HTR-8/SVneo (cell line): ENCODE measurements at places on chromosomes 4 and X.
A peak's percentile ranks its signal among the peaks of the same experiment; 100 is the strongest.

DNA sequence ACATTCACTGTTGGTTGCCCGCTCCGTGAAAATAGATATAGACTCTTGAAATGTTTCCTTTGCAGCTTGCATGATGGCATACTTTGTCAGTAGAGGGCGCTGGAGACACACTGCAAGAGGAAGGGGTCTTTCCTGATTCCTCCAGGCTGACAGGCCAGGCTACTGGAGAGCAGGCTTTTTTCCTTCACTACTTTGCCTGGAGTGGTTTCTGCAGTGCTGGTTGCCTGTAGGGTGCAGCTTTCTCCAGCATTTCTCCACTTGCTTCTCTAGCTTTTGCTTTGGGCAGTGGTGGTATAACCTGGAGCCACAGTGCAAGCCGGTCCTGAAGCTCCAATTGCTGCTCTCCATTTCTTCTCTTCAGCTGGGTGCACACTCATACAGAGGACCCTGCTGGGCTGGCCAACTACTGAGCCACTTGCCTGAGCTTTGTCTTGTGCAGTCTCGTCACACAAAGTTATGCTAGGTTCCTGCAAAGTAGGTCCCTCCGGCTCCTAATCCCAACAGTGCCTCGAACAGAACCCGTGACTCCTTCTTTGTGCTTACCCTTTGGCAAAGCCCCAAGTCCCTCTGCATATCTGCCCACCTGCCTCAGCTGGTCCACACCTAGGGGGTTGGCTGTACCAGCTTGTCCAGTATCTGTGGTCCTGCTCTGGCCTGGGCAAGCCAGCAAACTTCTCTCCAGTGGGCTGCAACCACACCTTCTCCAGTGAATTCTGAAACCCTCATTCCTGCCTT lies 46.3 kb downstream of the RASSF6 start:
- DNase-seq = peak; percentile 39

- DNase-seq = no peak
Measured at GRCh38 chr4:165474784-165475705, 96.2 kb downstream of the CPE start.

DNA sequence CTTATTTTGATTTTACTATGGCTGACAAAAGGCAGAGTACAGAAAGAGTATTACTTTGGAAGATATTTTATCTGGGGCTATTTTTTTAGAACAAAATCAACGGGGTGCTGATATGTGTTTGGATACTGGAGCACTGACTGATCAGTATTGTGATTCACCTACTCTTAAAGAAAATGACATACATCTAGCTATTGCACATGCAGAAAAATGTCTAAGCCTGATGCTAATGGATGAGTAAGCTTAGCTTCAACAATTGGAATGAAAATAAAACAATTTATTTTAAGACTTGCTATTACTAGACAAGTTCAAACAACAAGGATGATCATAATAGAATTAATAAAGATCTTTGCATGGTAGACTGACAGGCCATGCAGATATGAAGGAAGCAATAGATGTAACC lies 262.0 kb downstream of the PPP1R2C start:
- DNase-seq = no peak

GRCh38 chr4:125111323-125111722 lies 203.4 kb upstream of the FAT4 start:
- no peak for DNase-seq

- no peak for DNase-seq
Measured at GRCh38 chrX:45379236-45379635, 178.6 kb upstream of the DIPK2B start.

DNA sequence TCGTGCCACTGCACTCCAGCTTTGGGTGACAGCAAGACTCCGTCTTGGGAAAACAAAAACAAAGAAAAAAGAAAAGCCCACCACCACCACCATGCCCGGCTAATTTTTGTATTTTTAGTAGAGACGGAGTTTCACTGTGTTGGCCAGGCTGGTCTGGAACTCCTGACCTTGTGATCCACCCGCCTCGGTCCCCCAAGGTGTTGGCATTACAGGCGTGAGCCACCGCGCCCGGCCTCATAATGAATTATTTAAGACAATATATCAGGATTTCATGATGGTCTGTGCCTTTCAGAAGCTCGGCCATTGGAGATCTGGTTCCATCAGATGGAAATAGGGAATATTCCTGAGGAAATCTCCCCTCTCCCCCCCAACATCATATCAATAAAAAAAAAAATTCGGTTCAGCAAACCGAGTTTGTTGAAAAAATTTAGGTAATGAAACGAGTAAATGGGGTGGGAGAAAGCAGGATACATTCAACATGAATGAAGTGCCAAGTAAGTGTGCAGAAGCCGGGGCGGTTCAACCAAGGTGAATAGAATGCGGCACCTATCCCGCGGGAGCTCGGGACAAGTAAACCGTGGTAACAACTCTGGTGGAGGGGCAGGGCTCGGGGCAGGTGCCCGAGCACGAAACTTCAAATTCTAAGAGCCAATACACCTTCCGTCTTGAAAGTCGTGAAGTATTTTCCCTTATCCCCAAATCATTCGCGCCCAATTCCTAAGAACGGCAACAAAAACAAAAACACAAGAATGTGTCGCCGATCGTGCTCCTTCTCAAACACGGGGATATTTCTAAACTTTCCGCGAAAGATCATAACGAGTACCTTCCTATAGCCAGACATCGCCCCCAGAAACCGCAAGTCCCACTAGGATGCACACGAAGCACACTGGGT lies 773 bp upstream of the TXLNG start:
- DNase-seq = no peak

DNA sequence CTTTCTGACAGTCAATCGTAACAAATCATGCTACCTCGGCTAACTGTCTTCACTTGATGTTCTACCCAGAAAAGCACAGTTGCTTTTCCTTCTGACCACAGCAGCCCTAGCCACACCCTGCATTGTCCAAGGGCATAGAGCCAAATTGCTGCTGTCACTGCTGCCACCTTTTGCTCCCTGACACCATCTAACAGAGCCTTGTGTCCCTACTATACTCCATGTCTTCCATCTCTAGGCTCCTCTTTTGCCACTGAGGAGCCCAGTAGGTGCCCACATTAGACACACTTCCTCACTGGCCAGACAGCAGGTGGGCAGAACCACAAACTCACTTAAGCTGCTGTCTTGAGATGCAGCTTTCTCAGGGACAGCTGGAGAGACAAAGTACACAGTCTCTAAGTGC lies 91.4 kb downstream of the ANXA3 start:
- DNase-seq = no peak

GRCh38 chrX:112058255-112058654 lies 24.3 kb downstream of the TRPC5 start:
- no peak for DNase-seq

GRCh38 chrX:133364196-133364595 lies 51.1 kb downstream of the GPC4 start:
- no peak for DNase-seq

DNA sequence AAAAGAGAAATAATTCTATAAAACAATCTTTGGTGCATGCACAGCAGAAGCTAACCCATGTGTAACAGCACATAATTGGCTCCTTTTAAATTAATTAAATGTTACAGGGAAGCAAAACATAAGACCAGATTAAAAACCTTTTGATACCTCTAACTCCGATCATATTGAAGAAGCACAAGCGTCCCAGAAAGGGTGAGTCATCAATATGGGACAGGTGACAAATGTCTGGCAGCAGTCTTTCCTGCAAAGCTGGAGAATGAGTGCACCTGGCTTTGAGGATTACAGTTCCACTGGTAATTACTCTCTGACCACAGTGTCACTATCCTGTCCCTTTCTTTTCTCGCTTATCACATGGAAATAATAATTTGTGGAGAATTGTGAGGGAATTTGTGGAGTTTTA lies 94.6 kb downstream of the FAM9B start:
- no peak for DNase-seq

DNA sequence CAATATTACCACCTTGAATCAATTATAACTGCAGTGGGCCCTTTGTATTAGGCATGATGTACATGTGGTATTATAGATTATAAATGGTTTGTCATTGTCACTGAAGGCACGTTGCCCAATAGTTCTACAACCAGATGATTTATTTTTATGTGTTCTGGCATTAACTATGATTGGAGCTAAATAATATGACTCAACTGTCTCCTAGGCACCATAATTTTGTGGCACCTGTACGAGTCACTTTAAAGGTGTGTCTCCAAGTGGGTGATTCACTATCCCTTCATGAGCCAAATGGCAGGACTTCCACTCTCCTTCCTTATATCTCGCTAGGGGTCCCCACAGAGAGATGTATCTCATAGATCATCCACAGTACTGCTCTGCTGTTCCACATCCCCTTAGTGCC lies 6.1 kb upstream of the SMPX start:
- no peak for DNase-seq

- no peak for DNase-seq
Measured at GRCh38 chr4:93232883-93233282, 595.7 kb upstream of the ATOH1 start.

DNA sequence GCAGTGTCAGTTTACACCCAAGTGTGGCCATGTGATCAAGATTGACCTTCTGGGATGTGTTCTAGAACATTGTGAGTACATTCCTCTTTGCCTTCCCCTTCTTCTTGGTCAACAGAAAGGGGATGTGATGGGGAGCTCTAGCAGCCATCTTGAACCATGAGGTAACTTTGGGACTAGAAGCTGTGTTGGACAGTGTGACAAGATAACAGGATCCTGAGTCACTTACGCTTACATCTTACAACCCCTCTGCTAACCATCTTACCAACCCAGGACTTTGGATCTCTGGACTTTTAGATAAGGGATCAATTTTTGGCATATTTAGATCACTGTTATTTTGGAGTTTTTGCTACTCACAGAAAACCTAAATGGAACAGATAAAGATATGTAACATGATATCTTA lies 625.6 kb downstream of the BCOR start:
- no peak for DNase-seq

GRCh38 chr4:24212642-24213041 lies 322.8 kb upstream of the PPARGC1A start:
- DNase-seq = no peak

- no peak for DNase-seq
Measured at GRCh38 chr4:68951078-68951805, at the start of gene UGT2A3. Gene UGT2A3, minus strand, starts transcription at chr4:68951804. Its CDS starts 44 bp downstream, at chr4:68951760.

DNA sequence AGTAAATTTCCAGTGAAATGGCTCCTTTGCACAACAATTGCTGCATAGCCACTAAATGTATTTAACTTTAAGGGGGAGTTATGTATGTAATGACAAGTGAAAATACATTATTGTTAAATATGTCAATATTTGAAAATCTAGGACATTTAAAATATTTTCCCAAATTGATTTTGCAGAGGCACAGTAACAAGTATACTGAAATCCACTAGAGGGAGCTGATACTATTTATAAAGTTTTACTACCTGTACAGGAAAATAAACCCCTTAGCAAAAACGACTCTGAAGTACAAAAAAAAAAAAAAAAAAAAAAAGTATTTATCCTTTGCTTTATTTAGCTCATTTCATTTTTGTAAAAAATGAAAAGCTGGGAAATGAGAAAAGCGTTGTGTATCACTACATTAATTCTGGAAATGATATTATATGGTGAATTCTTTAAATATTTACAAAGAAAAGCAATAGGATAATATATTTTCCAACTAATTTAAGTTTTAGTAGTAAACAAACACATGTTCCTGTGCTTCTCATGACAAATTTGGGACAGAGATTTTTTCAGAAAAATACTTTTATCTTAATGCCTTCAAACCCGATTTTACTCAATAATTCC lies 727.7 kb downstream of the DMD start:
- DNase-seq = no peak

DNA sequence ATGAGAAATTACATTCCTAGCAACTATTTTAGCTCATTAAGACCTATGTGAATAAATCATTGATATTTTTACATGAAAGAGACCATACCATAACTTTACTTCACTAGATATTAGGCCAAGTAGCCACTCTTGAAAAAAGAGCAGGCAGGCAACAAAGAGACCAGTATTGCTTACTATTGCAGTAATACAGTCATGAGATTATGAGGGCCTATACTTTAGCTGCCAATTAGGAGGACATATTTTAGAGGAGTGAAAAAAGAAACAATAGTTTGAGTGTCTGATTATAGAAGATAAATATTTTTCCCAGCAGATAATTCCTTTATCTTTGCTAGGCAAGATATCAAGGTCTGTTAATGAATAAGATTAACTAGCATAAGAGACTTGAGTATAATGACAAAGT lies 739.0 kb downstream of the GRID2 start:
- no peak for DNase-seq

DNA sequence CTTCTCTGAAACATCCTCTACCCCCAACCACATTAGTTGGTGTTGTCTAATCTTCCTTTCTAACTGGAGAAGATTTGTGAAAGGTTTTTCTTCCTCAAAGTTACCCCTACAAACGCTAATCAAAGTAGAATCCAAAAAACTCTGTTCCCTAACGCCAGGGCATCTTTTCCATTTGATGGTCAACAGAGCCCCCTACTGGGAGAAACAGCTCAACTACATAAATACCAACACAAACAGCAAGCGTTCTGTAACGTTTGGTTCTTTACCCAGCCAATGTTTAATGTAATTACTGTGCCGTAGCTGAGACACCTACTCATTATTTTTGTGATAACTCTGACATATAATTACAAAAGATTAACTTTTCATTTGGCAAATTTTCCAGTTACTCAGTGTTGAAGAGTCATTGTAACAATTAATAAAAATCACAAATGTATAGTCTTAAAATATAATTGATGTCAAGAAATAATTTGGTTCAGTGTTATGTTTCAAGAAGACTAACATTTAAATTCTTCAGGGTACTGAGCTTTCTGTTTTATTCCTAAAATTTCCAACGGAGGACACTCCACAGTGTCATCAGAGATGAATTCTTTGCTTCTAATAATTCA lies 94.9 kb upstream of the TBC1D9 start:
- peak; percentile 61 for DNase-seq

DNA sequence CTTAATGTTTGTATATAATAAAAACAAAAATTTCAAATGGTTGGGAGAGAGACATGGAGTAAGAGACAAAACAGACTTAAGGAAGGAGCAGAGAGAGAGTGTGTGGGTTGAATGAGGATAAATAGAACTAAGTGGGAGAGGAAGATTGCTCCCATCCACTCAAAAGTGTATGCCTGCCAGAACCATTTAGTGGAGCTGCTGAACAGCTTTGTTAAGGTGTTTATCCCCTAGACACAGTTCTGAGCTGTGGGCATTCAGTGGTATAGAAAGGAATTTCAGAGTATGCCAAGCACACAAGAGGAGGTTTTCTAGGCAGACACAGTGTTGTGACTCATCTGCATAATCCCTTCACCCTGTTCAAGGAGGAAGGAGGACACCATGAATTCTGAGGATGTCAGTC lies 508.6 kb upstream of the EPHA5 start:
- peak; percentile 59 for DNase-seq

- no peak for DNase-seq
Measured at GRCh38 chrX:123807835-123808416, 51.9 kb upstream of the XIAP start.

- no peak for DNase-seq
Measured at GRCh38 chr4:17094876-17095210, 196.4 kb upstream of the LDB2 start.

- DNase-seq = no peak
Measured at GRCh38 chrX:153669901-153670731, 3.5 kb downstream of the PNCK start.

- DNase-seq = no peak
Measured at GRCh38 chr4:108454227-108454626, 166.1 kb upstream of the RPL34 start.

GRCh38 chrX:7120878-7121219 lies 26.7 kb upstream of the STS start:
- no peak for DNase-seq
